ENCODE measurements at places on chromosomes 3 and 15.
A peak's percentile ranks its signal among the peaks of the same experiment; 100 is the strongest.

GRCh38 chr3:88167173-88167572 lies 17.4 kb downstream of the C3orf38 start:
- no peak for DNase-seq

- no peak for DNase-seq
Measured at GRCh38 chr15:68271854-68272471, 5.6 kb upstream of the FEM1B start.

DNA sequence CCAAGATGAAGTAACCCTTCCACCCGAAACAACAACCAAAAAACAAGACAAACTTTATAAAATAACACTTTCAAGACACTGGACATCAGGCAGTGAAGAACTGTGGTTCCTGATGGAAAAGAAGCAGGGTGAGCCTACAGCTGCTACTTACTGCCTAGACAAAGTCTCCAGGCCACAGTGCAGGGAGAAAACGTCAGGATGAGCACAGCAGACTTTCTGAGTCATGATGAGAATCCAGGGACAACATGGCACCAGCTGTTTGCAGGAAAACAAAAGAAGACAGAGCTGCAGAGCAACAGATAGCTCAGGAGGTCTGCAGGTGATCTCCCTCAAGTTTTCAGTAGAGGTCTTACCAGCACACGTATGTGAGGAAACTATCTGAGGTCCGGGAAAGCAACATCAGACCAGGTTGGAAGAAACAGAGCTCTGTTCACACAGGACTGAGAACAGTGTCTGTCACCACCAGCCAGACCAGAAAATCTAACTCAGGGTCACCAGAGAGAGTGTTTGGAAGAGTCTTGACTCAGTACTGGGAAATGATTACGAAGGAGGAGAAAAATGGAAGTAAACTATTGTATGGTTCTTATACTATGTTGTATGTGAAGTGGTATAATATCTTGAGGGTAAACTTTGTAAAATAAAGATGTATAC lies 108.9 kb downstream of the ANO10 start:
- DNase-seq, result no peak

- no peak for DNase-seq
Measured at GRCh38 chr3:65130782-65131181, 443.0 kb upstream of the ADAMTS9 start.

GRCh38 chr15:40263024-40263754 lies 19.7 kb downstream of the ANKRD63 start:
- no peak for DNase-seq

GRCh38 chr3:18546632-18547031 lies 121.5 kb upstream of the SATB1 start:
- no peak for DNase-seq

DNA sequence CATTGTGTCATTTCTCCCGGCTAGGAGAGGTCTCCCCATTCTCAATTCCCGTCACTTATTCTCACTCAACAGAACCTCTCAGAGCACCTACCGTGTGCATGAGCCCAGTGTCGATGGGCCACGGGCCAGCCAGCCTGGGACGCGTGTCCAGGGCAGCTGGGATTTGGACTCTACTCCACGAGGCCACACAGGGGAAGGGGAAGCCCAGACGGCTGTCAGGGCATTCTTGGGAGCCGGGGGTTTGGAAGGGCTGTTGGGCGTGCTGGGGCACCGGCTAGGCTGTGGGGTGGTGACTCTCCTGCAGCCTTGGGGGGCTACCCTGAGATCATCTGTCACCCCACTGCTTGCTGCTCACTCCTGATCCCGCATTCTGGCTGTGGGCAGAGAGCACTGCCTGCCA lies 41.7 kb upstream of the PCSK6 start:
- no peak for DNase-seq

- DNase-seq, result no peak
Measured at GRCh38 chr15:92288755-92289154, 104.9 kb upstream of the ST8SIA2 start.

- DNase-seq, result no peak
Measured at GRCh38 chr3:192042116-192042515, 581.2 kb downstream of the PYDC2 start.

DNA sequence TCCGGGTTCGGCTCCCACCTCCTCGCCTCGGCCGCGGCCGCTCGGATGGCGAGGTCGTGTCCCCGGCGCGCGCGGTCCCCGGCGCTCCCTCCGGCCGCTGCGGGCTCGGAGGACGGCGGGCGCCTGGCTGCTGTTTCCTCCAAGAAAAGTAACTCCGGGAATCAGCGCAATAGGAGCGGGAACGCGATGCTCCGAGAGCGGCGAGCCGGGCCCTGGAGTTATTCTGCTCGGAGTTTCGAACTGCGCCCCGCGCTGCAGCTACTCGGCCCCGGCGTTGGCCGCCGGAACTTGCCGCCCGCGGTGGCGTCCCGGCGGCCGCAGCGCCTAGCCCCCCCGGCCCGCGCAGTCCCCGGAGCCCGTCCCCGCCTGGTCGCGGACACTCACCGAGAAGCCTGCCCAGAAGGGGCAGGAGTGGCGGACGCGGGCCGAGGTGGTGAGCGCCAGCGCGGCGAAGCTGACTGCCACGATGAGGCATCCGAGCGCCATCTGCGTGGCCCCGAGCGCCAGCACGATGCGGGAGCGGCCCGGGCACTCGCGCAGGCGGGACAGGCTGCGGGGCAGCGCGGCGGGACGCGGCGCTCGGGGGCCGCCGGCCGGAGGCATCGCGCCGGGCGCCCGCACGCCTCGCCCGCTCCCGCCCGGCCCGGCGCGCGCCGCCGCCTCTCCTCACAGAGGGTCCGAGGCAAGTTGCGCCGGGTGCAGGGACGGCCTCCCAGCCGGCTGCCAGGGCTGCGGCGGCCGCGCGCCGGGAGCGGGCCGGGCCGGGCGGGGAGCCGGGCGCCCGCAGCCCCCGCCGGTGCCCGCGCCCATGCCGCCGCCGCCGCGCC lies 251.9 kb downstream of the TJP1 start:
- peak; percentile 8 for DNase-seq

DNA sequence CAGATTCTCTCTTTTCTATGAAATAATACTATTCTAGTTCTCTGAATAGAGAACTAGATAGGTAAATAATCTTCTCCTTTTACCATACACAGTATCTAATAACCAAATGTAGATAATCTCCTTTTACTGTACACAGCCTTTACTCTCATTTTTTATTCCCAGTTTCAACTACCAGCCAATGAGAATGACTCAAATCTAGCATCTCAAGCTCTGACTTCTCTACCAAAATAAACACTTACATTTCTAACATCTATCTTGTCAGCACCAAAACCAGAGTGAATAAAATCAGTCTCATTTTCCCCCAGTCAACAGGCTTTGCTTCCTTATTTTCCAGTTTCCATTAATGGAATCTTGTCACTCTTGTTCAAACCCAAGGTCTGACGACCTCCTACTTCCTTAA lies 36.9 kb downstream of the LRRFIP2 start:
- DNase-seq, result no peak

DNA sequence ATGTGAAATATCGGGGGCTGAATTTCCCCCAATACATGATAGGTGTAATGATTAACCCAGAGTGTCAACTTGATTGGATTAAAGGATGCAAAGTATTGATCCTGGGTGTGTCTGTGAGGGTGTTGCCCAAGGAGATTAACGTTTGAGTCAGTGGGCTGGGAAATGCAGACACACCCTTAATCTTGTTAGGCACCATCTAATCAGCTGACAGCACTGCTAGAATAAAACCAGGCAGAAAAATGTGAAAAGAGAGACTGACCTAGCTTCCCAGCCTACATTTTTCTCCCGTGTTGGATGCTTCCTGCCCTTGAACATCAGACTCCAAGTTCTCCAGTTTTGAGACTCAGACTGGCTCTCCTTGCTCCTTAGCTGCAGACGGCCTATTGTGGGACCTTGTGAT lies 247.8 kb downstream of the OTOL1 start:
- DNase-seq, result no peak

DNA sequence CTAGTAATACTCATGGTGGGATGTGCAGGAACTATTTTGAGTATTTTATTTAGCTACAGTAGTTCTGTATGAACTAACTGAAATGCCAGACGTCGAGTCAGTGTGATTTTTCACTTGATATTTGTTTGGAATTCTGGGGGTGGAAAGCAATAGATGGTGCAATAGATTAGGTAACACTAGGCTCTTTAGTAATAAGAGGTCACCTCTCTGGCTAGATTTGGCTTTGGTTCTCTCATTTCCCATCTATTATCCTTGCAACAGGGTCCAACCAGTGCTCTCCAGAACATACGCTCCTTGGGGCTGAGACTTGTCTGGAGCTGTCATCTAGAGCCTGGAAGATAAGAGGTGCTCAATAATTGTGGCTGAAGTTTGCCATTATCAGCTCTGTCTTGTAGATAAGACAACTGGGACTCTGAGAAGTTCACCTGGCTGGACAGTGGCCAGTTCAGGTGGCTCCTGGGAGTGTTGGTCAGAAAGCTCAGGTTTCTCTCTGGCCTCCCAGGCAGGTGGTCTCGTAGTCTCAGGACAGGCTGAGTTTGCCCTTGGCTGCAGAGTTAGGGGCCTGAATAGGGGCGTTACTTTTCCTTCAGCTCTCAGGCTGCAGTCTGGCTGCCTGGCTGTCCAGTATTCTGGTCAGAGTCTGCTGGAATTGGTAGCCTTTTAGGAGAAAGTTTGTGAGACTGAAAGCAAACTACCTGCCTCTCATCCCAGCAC lies 277.5 kb upstream of the RGMA start:
- no peak for DNase-seq

DNA sequence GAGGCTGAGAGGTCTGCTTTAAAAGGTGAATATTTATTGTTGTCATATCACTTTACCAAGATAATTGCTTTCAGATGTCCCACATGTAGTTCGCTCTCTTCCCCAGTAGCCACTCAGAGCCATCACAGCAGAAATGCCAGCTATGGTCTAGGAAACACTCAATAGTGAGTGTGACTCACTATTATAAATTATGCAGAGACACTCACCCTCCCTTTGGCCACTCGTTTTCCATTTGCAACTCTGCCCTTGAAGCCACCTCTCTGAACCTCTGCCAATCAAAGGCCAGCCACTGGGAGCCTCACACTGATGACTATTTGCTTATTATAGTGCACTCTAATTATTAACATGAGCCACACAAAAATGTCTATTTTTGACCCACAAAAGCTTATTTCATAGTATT lies 328.1 kb upstream of the ATP10A start:
- DNase-seq, result no peak

GRCh38 chr3:51568036-51568435 lies 29.5 kb downstream of the RAD54L2 start:
- DNase-seq, result peak; percentile 28

GRCh38 chr3:108329947-108330346 lies 33.6 kb downstream of the HHLA2 start:
- DNase-seq, result no peak

- no peak for DNase-seq
Measured at GRCh38 chr15:40250771-40251483, 12.1 kb downstream of the PAK6 start.

GRCh38 chr3:66602237-66602636 lies 101.4 kb upstream of the LRIG1 start:
- no peak for DNase-seq

- no peak for DNase-seq
Measured at GRCh38 chr3:45792516-45793172, 3.7 kb downstream of the SLC6A20 start.
